ENCODE measurements at places on chromosomes 11 and 22.
A peak's percentile ranks its signal among the peaks of the same experiment; 100 is the strongest.

- peaks cover 28% of the 10 kb centered on the region for H3K27me3 ChIP-seq
- no peaks in the 10 kb centered on the region for H3K36me3 ChIP-seq
- no peak for DNase-seq
- no peak overlapping the region for H3K27ac ChIP-seq
- no peaks in the 10 kb centered on the region for H3K4me1 ChIP-seq
These were observed 882 bp downstream of the ANO1 start for GRCh38 chr11:70078781-70079616.

GRCh38 chr11:26134053-26134452 lies 197.9 kb upstream of the ANO3 start:
- H3K4me1 ChIP-seq: no peaks in the 10 kb centered on the region
- no peak overlapping the region for H3K27ac ChIP-seq
- H3K4me3 ChIP-seq: no peak overlapping the region
- H3K27me3 ChIP-seq: no peaks in the 10 kb centered on the region
- no peaks in the 10 kb centered on the region for H3K36me3 ChIP-seq

DNA sequence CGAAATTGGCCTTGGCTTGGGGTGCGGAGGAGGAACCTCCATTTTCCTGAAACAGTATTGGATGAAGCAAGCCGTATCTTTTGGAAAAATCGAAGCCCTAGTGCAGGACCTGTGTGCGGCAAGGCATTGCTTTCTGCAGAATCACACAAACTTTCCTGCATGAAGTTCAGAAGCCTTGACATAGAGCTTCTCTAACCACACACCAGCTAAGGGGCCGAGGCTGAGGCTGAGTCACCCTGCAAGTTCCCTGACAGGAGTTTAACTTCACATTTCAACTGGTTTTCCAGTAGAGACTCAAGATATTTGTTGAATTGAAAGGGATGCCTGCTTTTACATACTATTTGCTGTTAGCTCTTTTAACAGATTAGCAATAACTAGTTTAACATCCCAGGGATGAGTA lies 67.8 kb downstream of the TCF20 start:
- DNase-seq: peak; percentile 25
- H3K4me1 ChIP-seq: peaks cover 55% of the 10 kb centered on the region
- H3K4me3 ChIP-seq: peak overlapping the region; percentile 29
- peak overlapping the region; percentile 45 for H3K27ac ChIP-seq
- no peaks in the 10 kb centered on the region for H3K27me3 ChIP-seq
- peaks cover 13% of the 10 kb centered on the region for H3K36me3 ChIP-seq

GRCh38 chr22:31747441-31747840 lies 2.5 kb downstream of the PRR14L start:
- peaks cover 13% of the 10 kb centered on the region for H3K36me3 ChIP-seq
- no peak overlapping the region for H3K4me3 ChIP-seq
- H3K27ac ChIP-seq: no peak overlapping the region

GRCh38 chr11:104146421-104146820 lies 17.5 kb downstream of the PDGFD start:
- H3K4me1 ChIP-seq: no peaks in the 10 kb centered on the region
- DNase-seq: no peak
- H3K4me3 ChIP-seq: no peak overlapping the region
- no peaks in the 10 kb centered on the region for H3K36me3 ChIP-seq
- no peak overlapping the region for H3K27ac ChIP-seq
- H3K27me3 ChIP-seq: no peaks in the 10 kb centered on the region

DNA sequence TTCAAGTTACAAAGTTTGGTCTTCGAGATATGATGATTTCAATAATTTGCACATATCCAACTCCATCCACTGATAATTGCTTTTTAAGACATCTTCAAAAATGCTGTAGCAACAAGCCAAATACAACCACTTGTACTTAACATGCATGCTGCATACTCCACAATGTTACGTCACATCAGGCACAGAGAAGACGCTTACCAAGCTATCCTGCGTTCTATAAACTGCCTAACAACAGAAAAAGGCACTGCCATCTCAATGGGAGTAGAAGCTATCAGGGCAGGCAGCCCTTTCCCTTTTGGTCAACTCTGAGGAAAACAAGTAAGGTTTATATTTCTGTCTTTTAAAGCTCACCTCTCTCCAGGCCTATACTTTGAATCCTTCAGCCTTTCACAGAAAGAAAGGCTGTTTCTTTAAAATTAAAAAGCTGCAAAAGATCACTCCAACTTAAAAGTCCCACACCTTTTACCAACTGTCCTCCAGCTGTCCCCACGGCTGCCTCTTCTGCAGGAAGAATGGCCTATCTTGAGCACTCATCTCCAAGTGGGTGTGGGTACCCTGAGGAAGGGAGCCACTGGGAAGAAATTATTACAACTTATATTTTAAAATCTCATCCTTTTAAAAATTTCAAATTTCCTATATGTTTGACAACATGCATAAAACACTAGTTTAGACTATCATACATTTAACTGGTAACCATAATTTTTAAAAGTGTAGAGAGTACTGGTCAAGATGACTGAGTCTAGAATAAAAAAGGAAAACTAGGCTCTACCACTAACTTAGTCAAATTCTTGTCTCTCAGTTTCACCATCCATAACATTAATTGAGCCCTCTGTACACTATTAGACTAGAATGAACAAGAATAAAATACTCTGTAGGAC lies 14.5 kb downstream of the PHF21A start:
- no peak for DNase-seq
- no peaks in the 10 kb centered on the region for H3K4me1 ChIP-seq
- H3K27me3 ChIP-seq: no peaks in the 10 kb centered on the region

- H3K4me1 ChIP-seq: no peaks in the 10 kb centered on the region
- H3K27ac ChIP-seq: no peak overlapping the region
- no peaks in the 10 kb centered on the region for H3K36me3 ChIP-seq
- no peak overlapping the region for H3K4me3 ChIP-seq
- no peak for DNase-seq
- H3K27me3 ChIP-seq: no peaks in the 10 kb centered on the region
These were observed 455.8 kb downstream of the LRRC4C start for GRCh38 chr11:41003339-41004282.

DNA sequence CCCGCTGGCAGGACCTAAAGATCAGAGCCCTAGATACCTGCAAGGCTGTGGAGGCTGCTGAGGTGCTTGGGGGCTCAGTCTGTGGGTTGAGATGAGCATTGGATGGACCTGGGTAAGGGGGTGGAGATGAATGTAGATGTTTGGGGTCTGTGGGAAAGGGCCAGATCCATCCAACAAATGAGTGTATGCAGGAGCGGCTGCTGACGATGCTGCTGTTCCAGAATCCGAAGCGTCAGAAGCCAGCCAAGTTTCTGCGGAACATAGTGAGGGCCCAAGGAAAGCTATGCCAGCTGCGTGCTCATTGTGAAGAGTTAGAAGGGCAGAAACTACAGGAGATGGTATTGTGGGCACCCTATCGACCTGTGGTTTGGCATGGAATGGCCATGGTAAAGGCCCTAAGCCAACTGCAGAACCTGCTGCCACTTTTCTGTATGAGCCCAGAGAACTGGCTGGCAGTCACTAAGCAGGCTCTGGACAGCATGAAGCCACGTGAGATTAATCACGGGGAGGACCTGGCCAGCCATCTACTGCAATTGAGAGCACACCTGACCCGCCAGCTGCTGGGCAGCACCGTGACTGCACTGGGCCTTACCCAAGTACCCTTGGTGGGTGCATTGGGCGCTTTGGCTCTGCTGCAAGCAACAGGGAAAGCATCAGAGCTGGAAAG lies 36.6 kb downstream of the RRP8 start:
- peaks cover 13% of the 10 kb centered on the region for H3K36me3 ChIP-seq
- H3K4me1 ChIP-seq: no peaks in the 10 kb centered on the region
- no peak overlapping the region for H3K27ac ChIP-seq

GRCh38 chr11:37988031-37988430 lies 1390.0 kb upstream of the RAG2 start:
- no peak overlapping the region for H3K27ac ChIP-seq
- H3K4me1 ChIP-seq: no peaks in the 10 kb centered on the region
- H3K4me3 ChIP-seq: no peak overlapping the region
- H3K36me3 ChIP-seq: no peaks in the 10 kb centered on the region
- no peak for DNase-seq

- peak; percentile 69 for DNase-seq
- peaks cover 10% of the 10 kb centered on the region for H3K4me1 ChIP-seq
- no peaks in the 10 kb centered on the region for H3K36me3 ChIP-seq
- H3K4me3 ChIP-seq: peak overlapping the region; percentile 32
These were observed 3.3 kb upstream of the RAG1 start for GRCh38 chr11:36564376-36565030.

DNA sequence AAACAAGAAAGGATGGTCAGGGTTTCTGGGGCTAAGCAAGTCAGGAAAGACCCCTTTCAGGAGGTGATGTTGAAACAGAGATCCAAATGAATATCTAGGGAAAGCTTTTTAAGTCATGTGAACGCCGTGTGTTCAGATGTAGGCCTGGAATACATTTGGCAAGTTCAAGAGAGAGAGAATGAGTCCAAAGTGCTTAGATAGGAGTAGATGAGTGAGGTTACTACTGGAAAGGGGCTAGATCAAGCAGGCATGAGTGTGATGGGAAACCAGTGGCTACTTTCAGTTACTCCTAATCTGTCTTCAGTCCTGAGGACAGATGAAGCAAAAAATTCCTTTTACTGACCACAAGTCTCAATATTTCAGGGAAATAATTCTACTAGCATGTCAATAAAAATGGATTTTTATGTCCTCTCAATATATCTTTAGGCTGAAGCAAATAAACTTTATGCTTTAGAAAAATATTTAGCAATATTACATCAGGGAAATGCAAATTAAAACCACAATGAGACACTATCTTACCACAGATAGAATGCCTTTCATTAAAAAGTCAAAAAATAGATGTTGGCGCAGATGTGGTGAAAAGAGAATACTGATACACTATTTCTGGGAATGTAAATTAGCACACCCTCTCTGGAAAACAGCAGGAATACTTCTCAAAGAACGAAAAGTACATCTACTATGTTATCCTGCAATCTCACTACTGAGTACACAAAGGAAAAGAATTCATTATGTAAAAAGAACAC lies 1085.0 kb upstream of the TENM4 start:
- no peaks in the 10 kb centered on the region for H3K36me3 ChIP-seq
- no peaks in the 10 kb centered on the region for H3K4me1 ChIP-seq
- H3K27me3 ChIP-seq: no peaks in the 10 kb centered on the region
- no peak overlapping the region for H3K4me3 ChIP-seq

GRCh38 chr11:48037709-48038468 lies 57.5 kb downstream of the PTPRJ start:
- no peak overlapping the region for H3K27ac ChIP-seq
- no peak overlapping the region for H3K4me3 ChIP-seq
- H3K27me3 ChIP-seq: no peaks in the 10 kb centered on the region
- H3K36me3 ChIP-seq: peaks cover 13% of the 10 kb centered on the region
- H3K4me1 ChIP-seq: peaks cover 32% of the 10 kb centered on the region

GRCh38 chr22:46620588-46621242 lies 529 bp downstream of the GRAMD4 start:
- H3K27ac ChIP-seq: no peak overlapping the region
- H3K4me3 ChIP-seq: no peak overlapping the region
- H3K36me3 ChIP-seq: no peaks in the 10 kb centered on the region
- no peaks in the 10 kb centered on the region for H3K27me3 ChIP-seq

DNA sequence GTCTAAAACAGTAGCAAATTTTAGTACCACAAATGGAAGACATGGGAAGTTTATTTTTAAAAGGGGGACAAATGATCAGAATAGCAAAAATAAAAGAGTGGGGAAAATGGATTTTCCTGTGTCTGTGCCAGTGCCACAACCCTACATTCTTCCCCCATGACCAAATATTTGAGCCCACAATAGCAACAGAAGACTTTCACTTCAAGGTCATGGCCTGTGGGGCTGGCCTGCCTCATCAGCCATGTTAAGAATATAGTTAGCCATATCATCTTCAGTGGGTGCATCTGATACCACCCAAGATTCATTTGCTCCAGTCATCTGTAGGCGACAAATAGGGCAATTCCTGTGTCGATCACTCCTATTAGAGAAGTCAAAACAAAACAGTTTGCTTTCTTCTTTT lies 26.3 kb downstream of the RNF141 start:
- H3K27me3 ChIP-seq: no peaks in the 10 kb centered on the region
- no peak overlapping the region for H3K27ac ChIP-seq
- H3K4me3 ChIP-seq: no peak overlapping the region
- H3K36me3 ChIP-seq: peaks cover 20% of the 10 kb centered on the region

DNA sequence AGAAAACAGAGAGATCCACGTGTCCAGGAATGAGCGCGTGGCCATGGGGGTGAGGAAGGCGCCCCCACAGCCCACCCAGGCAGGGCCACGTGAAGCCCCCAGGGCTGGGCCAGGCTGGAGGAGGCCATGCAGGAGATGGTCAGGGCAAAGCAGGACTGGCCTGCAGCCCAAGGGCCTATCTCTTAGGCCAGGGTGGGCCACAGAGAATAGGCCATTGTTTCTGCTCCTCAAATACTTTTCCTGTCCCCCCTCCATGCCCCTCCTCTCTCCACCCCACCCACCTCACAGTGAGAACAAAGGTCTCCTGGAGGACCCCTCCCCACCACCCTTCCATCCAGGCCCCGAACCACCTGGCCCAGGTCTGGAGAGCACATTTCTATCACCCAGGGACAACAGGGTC lies 8.3 kb upstream of the CDC42EP1 start:
- peaks cover 3% of the 10 kb centered on the region for H3K27me3 ChIP-seq
- no peak overlapping the region for H3K4me3 ChIP-seq
- H3K36me3 ChIP-seq: no peaks in the 10 kb centered on the region
- DNase-seq: no peak

DNA sequence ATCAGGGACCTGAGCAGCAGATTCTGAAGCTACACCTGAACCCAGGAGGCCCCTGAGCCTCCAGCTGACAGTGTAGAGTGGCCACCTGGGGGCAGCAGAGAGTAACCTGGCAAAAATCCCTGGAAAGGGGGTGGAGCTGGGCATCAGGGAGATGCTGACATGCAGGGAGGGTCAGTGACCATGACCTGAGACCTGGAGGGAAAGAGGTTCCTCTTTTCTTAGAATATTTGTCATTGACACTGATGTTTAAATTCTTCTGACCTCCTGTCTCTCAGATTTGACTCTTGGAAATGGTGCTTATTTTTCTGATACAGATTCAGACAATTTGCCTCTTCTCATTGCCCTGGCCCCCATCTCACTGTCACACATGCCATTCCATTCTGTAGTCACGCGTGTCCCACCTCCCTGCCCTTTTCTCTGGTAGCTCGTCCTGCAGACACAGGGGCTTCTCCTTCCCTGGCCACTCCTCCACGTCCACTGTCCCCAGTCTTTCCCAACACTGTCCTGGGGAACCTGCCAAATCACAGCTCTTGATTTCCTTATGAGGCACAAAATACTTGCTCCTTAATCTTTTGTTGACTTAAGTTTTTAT lies 117.2 kb upstream of the IGLL5 start:
- H3K27ac ChIP-seq: no peak overlapping the region
- peaks cover 21% of the 10 kb centered on the region for H3K4me1 ChIP-seq
- DNase-seq: no peak
- H3K36me3 ChIP-seq: no peaks in the 10 kb centered on the region
